Cortex of kidney (tissue), 1 donor: ENCODE measurements at places on chromosomes 5 and 9.

DNA sequence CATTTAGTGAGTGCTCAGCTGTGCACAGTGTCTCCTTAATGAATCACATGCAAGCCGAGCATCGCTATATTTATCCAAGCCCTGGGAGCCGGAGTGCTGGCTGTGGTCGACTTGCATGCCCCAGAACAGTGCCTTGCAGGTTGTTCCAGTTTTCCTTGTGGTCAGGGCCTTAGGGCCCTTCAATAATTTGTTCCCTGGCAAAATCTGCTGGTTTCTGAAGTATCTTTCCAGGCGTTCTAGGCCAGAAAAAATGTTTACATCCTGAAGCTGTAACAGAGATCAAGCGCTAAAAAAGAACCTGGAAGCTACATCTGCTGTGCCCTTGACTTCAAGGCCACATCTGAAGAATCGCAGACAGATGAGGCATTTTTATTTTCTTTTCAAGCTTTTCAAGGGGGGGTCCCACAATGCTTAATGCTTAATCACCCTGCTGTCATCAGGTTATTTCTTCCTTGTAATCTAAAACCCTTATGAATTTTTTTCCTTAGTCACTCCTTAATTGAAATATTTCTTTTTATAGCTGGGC lies 105.8 kb downstream of the DOCK2 start:
- no peak for DNase-seq

DNA sequence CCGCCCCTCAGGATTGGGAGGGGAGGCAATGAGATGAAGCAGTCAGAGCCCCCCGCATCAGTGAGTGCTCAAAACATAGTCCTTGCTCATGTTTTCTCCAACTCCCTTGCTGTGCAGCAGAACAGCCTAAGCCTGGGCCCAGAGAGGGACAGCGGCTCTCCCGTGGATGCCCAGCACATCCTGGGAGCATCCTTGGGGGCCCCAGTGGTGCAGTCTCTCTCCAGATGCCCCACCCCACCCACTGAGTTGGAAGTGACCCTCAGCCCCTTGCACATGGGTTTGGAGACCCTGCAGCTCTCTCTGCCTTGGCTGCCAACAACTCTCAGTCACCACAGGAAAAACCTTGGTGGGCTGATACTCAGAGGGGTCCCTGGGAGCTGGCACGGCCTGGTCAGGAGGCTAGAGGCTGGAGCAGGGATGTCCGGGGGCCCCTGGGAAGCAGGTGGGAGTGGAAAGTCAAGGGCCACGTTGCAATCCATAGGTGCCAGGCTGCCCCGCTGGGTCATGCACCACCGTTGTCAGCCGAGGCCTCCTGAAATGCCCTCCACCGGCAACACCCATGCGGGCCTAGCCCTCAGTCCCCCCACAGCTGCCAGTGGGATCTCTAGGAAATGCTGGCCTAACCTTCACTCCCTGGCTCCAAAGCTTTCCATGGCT lies 242.5 kb downstream of the PBX3 start:
- DNase-seq: no peak

GRCh38 chr5:158485047-158485446 lies 614.7 kb downstream of the EBF1 start:
- DNase-seq: no peak

DNA sequence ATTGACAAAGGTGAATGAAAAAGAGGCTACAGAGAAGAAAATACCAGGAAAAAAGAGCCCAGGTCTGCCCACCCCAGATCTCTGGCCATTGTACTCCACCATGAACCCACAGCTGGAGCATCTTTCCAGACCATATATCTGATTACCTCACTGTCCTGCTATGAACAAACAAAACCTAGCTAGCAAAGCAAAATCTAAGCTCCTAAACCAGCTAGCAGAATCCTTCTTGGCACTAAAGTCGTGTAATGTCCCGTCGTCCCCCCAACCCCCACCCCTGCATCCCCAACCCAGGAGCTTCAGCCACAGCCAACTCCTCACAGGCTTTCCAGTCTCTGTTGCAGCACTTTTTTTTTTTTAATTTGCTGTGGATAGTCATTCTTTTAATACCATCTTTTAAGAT lies 2.5 kb downstream of the C1QTNF3 start:
- DNase-seq: no peak

GRCh38 chr9:35313916-35314315 lies 152.1 kb downstream of the UNC13B start:
- DNase-seq: no peak

- no peak for DNase-seq
These were observed 605.9 kb upstream of the FAM174A start for GRCh38 chr5:99929067-99929805.

DNA sequence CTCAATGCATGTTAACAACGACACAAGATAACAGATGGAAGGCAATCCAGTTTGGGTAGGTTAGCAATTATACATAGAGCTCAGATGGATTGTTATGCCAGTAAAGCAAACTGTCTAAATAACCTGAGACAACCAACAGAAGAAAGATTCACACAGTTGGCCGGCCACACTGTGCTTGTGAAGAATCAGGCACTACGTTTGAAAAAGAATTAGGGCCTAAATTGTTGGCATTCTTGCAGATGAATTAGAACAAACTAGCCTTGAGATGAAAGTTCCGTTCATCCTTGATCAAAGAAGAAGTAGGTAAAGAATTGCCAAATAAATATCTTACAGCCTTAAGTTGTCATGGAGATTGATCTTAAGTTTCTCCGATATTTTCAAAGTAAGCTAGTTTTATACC lies 210.6 kb downstream of the CDH18 start:
- DNase-seq: no peak

GRCh38 chr9:130448771-130449603 lies 4.2 kb downstream of the ASS1 start:
- DNase-seq: no peak

- DNase-seq: no peak
These were observed 76.5 kb downstream of the WNK2 start for GRCh38 chr9:93260263-93261066.

GRCh38 chr5:7886849-7887475 lies 18.0 kb downstream of the MTRR start:
- DNase-seq: no peak

- DNase-seq: no peak
These were observed 68.4 kb upstream of the GARNL3 start for GRCh38 chr9:127195976-127196825.

- no peak for DNase-seq
These were observed 27.4 kb downstream of the BARHL1 start for GRCh38 chr9:132609829-132610228.

- DNase-seq: no peak
These were observed 79.6 kb downstream of the SMIM15 start for GRCh38 chr5:61082516-61083280.

DNA sequence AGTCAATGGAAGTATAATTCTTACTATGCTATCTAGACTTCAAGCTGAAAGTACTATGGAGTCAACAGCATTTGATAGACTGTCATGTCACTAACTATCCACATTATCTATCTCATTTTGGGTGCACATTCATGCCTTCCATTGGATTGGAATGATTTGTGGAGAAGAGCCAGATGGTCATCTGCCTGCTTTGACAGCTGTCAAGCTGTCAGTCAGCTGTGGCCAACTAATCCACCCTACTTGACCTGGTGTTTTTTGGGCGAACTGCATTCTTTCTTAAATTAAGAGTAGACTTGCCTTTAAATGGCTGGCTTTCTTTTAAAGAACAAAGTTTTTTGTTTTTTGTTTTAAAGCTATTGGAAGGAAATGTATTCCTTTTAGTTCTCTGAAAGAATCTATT lies 151.5 kb downstream of the DCP2 start:
- DNase-seq: no peak

DNA sequence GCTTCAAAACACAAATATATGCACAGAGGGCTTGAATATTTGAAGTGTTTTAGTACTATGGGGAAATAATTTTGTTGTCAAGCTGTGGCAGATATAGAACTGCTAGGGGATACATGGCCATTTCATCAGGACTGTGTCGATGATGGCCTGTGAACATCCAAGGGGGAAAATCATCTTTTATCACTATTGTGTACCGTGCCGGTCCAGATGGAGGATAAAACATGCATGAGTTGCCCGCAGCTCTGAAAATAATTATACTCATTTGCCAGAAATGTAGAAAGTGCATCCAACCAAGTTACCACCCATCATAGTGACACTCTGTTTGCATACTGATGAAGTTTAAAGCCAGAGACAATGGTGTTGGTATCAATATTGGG lies 405.9 kb downstream of the ZSWIM6 start:
- no peak for DNase-seq

DNA sequence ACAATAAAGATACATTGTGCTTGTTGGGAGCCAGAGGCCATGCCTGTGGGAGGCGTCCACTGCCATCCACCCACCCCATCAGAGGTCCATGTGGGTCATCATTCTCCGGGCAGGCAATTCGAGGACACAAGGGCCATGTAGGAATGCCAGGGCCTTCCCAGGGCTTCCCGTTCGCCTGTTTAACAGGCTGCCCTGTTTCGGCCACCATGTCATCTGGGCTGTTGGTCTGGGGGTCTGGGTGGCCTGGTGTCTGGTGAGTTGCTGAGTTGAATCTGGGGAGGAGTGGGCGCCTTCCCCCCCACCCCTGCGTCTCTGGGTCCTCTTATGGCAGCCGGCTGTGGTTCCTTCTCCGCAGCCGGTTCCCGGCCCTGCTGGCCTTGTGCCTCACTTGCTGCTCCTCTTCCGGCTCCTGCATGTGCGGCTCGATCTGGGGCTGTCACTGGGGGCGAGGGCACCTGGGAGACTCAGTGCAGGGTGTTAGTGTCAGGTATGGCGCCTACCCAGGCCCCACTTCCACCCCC lies 117.4 kb downstream of the WNK2 start:
- DNase-seq: no peak

- no peak for DNase-seq
These were observed 123.0 kb upstream of the RFX3 start for GRCh38 chr9:3648722-3649246.

DNA sequence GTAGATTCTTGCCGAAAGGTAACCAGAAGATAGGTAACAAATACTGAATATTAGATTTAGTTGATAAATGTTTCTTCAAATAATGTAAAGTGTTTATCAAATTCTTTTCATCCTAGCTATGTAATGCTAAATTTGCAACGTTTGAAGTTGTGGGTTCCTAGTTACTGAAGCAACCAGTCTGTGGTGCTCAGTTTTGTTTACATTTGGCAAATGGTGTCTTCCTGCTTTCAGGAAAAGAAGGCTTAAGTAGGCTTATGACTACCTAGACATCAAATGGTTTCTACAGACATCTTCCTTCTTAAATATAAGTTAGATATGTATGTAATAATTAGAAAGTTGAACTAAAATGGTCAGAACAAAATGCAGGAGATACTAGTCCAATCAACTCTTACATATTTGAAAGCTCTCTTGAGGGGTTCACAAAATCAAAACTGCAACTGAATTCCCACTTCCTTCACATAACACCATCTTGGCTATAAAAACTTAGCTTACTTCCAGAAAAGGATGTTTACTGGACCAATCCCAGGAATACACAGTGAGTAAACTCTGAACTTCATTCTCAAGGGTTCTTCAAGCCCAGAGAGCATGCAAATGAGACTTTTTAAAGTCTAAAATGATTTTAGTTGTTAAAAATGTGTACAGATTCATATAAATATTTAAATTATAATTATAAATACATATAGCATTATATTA lies 125.7 kb upstream of the ITGA1 start:
- DNase-seq: no peak

DNA sequence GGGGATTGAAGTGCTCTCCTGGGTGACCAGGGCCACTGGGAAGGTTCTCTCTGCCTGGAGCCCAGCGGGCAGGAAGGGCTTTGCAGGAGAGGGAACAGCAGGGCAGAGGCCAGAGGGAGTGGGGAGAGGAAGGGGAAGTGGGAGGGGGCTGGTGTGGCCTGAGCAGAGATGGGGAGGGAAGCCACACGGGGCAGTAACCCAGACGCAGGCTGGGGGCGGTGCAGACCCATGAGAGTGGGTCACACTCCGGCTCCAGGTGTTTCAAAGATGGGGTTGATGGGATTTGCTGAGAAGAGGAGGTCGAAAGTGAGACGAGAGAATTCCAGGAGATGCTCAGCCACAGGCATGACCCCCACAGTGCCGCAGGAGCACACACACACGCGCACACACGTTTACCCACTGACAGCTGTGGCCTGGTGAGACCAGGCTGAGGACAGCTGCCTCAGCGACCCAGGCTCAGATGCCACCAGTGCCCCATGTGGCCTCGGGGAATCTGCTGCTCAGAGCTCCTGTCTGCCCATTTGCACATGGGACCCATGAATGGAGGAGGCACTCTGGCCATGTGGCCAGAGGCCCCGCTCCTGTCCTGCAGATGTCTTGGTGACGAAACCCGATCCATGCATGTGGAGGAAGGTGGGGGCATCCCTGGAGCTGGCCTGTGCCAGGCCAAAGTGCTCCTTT lies 32.7 kb upstream of the FCN2 start:
- DNase-seq: no peak

DNA sequence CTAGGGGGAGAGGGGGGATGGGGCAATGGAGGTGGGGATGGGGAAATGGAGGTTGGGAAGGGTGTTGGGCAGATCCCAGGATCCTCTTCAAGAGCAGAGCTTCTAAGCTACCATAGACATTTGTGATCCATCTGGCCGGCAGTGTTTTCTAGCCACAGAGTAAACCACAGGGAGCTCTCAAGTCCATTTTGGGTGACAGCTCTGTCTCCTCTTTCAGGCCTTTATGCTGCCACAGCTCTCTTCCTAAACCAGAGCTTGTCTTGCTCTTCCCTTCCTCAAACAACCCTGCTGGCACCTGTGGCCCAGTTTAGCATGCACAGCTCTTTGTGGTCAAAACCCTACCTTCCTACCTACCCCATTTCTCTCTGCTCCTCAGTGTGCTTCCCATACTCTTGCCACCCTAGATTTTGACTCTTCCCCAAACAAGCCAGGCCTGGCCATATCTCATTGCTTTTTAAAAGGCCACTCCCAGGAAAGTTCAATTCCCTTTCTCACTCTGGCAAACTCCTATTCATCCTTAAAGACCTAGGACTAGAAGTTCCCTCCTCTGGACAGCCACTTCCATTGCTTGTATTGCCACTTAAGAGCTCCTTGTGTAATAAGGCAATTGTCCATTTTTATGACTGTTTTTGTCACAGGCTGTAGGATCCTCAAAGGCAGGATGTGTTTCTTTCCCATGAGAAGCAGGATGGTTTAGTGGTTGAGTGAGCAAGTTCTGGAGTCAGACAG lies 84.3 kb upstream of the PANK3 start:
- DNase-seq: no peak

DNA sequence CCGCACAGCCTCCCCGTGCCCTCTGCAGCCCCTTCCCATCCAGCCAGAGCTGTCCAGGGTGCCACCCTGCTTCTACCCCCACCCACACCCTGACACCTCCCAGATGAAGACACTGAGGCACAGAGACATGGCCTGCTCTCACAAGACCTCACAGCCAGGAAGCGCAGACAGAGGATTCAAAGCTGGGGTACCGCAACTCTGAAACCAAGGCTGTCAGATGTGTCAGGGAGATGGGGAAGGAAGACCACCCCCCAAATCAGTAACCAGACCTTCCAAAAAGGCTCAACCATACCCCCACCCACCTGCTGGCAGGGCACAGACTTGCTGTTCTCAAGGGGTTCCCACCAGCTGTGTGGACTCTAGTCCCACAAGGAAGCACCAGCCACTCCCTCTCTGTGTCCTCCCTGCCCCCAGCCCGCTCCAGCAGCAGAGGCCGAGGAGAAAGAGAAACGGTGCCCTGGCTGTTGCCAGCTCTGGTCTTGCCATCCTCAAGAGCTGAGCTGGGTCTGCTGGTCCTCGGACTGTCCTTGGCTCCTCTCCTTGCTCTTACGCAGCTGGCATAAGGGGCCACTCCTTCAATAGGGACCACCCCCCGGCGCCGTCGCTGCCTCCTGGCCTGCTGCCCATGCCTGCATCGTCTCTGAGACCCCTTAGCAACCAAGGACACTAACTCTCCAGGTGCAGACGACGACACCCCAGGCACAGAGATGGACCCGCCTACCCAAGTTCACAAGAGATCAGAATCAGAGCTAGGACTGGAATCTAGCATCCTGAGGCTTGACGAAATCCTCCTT lies 699 bp downstream of the AKNA start:
- DNase-seq: no peak
